Naive thymus-derived CD8-positive, alpha-beta T cell (primary cell): ENCODE measurements at places on chromosomes 11 and 22.

DNA sequence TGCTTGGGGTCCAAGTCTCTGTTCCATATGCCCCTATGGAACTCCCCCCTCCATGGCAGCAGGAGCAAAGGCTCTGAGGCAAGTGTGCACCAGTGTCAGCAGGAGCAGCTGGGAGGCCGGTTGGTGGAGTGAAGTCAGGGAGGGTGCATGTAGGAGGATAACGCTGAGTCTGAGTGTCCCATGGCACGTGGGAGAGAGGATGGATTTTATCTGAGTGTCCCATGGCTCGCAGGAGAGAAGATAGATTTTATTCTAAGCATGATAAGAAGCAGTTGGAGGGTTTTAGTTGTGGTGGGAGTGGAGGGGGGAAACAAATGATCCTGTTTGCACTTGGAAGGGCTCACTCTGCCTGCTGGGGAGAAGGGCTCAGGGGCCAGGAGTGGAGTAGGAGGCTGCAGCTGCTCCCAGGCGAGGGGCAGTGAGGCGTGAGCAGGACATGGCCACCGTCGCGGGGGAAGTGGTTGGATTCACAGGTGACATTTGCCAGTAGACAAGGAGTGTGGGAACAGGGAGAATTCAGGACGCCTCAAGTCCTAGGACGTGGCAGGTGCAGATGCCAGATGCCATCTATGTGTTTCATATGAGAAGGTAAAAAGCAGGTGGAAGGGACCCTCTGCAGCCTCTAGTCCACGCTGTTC, 33.6 kb upstream of the PARVG start:
- no peak for DNase-seq

DNA sequence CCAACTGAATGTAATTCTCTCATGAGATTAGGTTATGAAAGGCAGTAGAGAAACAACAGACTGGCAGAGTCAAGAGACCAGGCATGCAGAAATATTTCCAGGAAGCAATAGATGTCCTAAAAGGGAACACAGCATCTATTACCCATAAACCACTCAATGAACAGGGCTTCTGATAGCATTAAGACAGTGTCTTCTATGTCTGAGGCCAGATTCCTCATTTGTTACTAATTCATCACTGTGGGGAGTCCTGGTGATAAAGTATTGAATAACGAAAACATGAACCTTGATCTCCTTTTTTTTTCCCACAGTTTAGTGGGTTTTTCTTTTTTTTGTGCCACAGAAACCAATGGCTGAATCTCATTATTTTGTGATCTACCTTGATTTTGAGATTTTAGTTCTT, 339.0 kb downstream of the METTL15 start:
- no peak for DNase-seq

- DNase-seq: no peak
These were observed 129.4 kb downstream of the CCDC34 start for GRCh38 chr11:27233654-27234042.

DNA sequence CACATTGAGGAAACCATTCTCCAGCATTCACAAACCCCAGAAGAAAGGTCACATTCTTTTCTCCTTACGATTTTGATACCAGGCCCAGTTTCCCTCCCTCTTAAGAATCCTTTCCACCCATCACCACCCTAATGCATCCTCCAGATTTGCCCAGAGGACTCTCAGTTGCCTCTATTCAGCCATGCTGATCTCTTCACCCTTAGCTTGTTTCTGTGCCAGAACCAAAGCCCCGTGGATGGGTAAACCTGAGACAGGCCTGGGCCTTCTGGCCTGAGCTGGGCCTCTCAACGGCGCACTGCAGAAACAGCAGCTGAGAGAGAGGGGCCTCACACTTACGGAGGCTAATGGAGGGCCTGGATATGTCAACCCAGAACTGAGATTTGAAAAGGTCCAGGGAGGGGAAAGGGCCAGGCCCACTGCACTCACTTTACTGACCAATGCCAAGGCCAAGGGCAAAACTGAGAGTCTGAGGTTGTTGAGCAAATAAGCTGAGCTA, 32.2 kb upstream of the OAF start:
- no peak for DNase-seq

GRCh38 chr11:134272381-134273316, 3.5 kb upstream of the GLB1L3 start:
- DNase-seq: no peak

GRCh38 chr22:46418827-46419226, 83.3 kb downstream of the TRMU start:
- no peak for DNase-seq

DNA sequence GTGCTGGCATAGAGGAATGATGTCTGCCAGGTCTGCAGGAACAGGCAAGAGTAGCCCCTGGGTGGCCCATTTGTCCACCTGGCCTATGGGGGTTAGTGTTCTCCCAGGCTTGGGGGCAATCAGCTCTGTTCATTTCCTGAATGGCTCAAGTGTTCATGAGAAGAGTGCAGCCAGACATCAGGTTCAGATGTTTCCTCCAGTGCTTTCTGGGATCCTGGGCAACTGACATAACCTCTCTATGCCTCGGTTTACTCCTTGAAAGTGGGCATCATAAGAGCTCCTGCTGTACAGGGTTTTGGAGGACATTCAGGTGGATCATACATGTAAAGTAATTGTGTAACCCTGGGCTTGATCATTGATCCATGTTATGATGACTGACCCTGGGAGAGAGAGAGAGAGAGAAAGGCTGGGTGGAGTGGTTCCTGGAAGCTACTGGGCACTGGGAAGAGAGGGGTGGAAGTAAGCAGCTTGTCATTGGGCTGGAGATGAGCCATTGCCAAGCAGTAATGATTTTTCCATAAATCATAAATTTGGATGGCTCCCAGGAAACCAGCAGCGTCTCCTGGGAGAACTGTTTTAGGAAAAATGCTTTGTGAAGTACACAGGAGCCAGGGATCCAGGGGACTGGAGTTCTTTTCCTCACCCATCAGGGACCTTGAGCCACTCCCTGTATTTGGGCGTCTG, 30.2 kb upstream of the ACCSL start:
- DNase-seq: no peak

- DNase-seq: no peak
These were observed 338.1 kb upstream of the KIRREL3 start for GRCh38 chr11:127338380-127339259.

DNA sequence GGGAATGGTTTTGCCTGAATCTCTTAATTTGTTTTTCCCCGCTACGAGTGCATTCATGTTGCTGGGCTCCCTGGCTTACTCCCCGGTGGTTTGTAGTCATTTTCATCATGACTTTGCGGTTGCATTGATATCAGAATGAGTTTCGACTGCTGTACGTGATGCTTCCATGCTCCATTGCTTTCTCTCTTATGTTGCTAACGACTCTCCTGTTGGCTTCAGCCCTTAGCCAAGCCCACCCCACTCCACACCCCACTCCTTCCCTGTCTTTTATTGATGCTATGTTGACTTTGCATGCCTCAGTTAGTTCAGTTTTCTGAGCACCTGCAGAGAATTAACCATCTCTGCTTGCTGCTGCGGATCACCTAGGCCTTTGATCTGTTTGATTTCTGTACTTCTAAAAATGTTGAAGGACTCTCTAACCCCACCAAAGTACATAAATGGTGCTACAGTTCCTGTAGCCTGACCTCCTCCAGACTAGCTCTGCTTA, 65.3 kb downstream of the ARFGAP2 start:
- DNase-seq: no peak
